ENCODE measurements at places on chromosomes 12 and 14.

DNA sequence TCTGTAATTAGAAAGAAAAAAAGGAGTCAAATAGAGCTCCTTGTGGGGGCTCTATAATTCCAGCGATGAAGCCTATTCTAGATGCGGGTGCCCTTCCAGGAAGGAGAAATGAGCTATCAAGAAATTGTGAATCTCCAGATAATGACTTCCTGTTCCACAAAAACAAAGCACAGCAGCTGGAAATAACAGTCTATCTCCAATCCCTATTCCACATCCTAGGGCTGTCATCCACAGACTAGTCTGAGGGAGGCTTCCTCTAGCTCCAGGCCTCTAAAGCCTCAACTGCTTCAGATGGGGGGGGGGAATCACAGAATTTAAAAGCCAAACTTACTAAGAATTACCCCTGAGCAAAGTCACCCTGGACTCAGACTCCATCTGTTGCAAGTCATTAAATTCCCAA lies 77.4 kb upstream of the GTF2A1 start:
- DNase-seq: no peak

DNA sequence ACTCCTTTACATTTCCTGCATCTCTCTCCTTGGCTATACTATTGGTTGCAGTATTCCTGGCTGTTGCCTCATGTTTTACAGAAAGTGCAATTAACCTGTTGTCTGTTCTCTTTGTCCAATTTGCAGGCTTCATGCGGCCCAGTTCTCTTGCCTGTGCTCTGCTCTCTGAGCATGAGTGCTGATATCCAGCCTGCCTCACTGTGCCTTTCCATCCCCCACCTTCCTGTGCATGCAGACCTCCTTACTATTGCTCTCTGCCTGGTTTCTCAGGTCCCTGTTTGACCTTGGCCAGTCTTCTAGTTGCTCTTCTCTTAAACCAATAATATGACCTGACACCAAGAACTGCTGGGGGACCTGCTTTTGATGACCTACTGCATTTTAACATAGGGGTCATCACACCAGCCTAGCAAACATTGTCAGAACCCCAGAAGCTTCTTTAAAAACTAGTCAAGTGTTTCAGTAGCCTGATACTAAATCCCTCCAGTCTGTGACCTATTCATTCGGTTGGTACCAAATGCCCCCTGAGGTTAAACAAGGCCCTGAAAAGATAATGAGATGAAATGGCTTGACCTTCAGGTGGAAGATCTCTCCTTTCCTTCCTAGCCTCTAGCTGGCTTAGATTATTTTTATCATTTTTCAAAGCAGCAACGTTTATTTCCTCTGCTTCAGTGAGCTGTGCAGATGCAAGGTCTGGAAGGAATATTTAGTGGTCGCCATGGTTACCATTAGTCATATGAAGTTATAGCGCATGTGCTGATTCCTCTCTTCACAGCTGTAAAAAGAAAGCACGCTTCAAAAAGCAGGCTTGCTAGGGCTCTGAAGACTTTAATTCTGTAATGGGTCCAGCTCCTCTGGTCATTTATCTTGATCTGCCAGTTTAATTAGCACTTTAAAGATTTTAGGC lies 216.5 kb downstream of the PHLDA1 start:
- no peak for DNase-seq

- DNase-seq: no peak
These were observed 57.0 kb upstream of the NID2 start for GRCh38 chr14:52125885-52126284.

GRCh38 chr14:79279645-79280597 lies 931.4 kb downstream of the DIO2 start:
- no peak for DNase-seq

- no peak for DNase-seq
These were observed 151.4 kb upstream of the AVPR1A start for GRCh38 chr12:63302269-63302940.

GRCh38 chr12:111363578-111363977 lies 5.3 kb downstream of the PHETA1 start:
- DNase-seq: no peak

GRCh38 chr12:81257947-81258551 lies 180.2 kb downstream of the ACSS3 start:
- DNase-seq: no peak

- peak; percentile 46 for DNase-seq
These were observed 110.4 kb downstream of the ZFP36L1 start for GRCh38 chr14:68682166-68683103.

DNA sequence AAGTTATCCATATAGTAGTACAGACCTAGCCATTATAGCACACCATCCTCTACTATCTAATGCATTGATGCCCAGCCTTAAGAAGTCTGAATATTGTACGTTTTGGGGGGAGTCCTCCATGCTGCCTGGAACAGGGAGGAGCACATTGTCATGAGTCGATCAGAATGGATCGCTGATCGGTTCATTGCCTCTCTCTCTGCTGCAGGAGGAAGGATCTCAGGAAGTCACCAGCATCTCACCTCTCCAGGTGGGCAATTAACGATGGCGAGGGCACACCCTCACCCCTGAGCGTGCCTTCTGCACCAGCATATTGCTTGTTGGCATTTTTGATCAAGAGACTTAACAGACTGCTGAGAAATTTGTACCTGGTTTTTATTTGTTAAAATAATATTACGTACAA lies 11.5 kb downstream of the CCND2 start:
- DNase-seq: no peak
